ENCODE measurements at places on chromosomes 7 and 10. TPM values are rescaled to one million over a fixed set of nuclear protein-coding genes. Genes with fewer than 3 reads are reported as not detected.

DNA sequence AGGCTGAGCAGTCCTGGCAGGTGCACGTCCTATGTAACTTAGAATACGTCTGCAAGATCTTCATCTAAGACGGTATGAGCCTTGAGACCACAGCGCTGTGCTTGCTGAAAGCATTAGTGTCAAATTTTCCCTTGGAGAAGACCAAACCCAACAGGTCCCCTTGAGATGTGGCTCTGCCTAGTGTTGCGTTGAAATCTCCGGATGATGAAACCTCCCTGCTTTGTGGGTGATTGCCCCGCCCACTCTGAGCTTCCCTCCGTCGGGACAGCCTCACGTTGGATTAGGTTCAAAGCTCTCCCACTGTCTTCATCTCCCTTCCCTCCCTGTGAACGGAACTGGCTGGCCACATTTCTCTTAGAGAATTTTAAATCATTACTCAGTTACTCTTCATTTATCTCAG is 102.0 kb downstream of the ADARB2 start:
- DNase-seq = no peak

PLOD3 gene
- total RNA-seq = 93.6 TPM

GRCh38 chr7:118311121-118311836 is 86.8 kb downstream of the ANKRD7 start:
- no peak for DNase-seq

DNA sequence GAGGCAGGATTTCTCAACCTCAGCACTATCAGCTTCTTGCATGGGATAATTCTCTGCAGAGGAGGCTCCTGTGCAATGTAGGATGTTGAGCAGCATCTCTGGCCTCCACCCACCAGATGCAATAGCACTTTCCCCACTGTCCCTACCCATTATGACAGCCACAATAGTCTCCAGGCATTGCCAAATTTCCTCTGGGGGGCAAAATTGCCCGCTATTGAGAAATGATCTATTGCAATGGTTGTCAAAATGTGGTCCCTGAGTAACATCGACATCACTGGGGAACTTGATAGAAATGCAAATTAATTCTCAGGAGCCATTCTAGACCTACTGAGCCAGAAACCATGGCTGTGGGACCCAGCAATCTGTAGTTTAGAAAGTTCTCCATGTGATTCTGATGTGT is 7.0 kb downstream of the KCNK18 start:
- DNase-seq = no peak

VIPR2 gene
- total RNA-seq = 1.7 TPM

DNA sequence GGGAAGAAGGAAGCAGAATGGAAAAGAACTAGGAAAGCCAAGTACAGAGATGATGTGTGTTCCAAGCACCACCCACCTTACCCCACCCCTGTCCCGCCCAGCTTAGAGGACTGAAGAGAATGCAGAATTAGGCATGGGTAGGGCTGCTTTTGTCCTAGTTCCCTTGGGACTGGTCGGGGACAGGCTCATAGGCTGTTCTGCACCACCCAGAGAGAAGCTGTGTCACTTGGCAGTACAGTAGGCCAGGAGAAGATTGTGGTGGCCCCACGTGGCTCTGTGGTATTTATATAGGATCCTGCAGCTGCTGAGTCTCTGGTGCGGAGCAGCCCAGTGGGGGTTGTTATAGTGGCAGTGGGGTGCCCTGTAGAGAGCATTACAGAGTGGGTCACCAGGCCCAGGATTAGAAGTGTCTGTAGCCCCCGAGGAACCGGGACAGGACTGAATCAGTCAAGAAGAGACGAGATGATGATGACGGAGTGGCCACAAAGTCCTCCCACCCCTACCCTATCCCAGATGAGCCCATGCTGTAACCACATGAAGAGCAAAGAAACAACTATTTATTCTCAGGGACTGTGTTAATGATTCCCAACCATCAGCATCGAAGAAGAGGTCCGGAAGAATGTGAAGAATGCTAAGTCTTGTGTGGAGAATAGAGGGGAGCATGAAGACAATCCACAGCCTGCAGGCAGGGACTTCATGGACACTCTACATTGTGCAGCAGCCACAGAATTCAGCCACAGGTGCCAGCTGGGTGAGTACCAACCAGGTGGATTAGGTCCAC is 88.9 kb downstream of the C1GALT1 start:
- no peak for DNase-seq

GRCh38 chr7:26013551-26014083 is 138.4 kb upstream of the NFE2L3 start:
- DNase-seq = no peak

CTAGE4 gene
- total RNA-seq = 0.56 TPM

GRCh38 chr7:23098460-23098859 is 7.1 kb upstream of the KLHL7 start:
- DNase-seq = no peak

DNA sequence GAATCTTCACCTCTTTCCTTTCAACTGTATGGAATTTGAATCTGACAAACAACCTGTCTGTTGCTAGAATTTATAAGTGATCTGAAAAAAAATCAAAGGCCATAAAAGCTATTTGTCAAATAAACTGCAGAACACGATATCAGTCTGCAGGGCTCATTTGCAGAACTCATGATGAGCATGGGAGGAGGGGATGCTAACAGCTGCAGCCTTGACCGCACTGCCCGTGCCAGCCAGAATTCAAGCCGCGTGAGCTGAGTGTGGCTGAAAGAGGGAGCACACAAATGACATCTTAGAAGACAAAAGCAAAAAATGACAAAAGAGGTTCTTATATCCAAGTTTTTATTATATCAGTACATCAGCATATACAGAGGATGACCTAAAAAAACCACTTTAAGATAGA is 15.7 kb downstream of the LRRTM3 start:
- no peak for DNase-seq

GRCh38 chr10:15539262-15539661 is 168.2 kb upstream of the FAM171A1 start:
- no peak for DNase-seq

GRCh38 chr10:111113961-111114757 is 37.3 kb downstream of the ADRA2A start:
- no peak for DNase-seq

DNAJB12 gene
- total RNA-seq = 32.5 TPM

- DNase-seq = peak; percentile 58
Observed at GRCh38 chr10:78424723-78425122, 391.1 kb downstream of the RPS24 start.

DNA sequence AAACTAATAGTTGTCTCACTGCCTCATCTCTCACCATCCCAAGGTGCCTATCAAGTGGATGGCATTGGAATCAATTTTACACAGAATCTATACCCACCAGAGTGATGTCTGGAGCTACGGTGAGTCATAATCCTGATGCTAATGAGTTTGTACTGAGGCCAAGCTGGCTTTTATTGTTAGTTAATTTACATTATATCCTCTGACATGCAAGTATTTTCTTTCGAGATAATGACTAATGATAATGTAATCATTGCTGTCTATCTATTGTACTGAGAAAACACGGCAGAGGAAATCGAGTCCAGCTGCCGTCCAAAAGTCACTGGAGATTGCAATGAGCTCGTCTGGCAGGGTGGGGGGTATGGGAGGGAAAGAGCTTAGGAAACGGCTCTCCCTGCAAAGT is 172.4 kb upstream of the LANCL2 start:
- no peak for DNase-seq
